Left ventricle myocardium superior (tissue), 1 donor: ENCODE measurements at places on chromosomes 16 and 17. TPM values are rescaled to one million over a fixed set of nuclear protein-coding genes. Genes with fewer than 3 reads are reported as not detected.
A peak's percentile ranks its signal among the peaks of the same experiment; 100 is the strongest.

DNA sequence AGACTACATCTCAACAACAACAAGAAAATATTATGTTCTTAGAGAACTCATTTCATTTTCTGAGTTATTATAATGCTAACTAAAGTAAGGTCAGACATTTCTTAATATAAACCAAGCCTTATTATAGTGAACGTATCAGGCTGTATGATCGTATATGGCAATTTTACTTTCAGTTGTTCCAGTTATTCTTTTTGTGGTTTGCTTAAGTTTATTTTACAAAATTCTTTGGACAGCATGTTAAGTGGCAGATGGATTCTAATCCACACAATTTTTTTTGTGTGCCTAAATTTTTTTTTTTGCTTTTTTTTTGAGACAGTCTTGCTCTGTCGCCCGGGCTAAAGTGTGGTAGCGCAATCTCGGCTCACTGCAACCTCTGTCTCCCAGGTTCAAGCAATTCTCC, 59.0 kb downstream of the VMP1 start:
- no peak for DNase-seq

DNA sequence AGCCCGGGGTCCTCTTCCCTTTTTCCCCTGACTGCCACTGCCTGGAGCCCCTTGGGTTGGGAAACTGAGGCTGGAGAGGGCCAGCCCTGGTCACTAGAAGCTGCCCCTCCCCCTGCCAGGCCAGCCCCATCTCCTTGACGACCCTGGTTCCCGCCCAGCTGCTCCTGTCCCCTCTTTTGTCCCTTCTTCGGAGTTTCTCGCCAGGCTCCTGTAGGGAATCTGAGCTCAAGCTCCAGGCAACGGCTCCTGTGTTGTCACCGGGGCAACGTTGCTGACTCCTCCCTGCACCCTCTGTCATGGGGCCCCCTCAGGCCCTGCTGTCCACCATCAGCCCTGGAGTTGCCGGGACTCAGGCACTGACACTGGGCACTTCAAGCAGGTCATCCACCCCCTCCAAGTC, 5.7 kb downstream of the LLGL1 start:
- no peak for DNase-seq

GRCh38 chr16:74622005-74622404, 15.1 kb upstream of the GLG1 start:
- no peak for DNase-seq

DNA sequence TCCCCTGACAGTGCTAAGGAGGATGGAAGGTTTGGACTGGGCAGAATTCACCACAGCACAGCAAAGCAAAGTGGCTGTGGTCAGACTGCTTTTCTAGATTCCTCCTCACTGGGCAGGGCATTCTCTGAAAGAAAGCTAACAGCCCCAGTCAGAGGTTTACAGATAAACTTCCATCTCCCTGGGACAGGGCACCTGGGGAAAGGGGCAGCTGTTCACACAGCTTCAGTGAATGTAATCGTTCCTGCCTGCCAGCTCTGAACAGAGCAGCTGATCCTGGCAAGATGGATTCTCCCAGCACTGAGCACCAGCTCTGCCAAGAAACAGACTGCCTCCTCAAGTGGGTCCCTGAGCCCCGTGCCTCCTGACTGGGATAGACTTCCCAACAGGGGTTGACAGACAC, 42.4 kb upstream of the KIF2B start:
- no peak for DNase-seq

Gene ZPBP2
- not detected for total RNA-seq

DNA sequence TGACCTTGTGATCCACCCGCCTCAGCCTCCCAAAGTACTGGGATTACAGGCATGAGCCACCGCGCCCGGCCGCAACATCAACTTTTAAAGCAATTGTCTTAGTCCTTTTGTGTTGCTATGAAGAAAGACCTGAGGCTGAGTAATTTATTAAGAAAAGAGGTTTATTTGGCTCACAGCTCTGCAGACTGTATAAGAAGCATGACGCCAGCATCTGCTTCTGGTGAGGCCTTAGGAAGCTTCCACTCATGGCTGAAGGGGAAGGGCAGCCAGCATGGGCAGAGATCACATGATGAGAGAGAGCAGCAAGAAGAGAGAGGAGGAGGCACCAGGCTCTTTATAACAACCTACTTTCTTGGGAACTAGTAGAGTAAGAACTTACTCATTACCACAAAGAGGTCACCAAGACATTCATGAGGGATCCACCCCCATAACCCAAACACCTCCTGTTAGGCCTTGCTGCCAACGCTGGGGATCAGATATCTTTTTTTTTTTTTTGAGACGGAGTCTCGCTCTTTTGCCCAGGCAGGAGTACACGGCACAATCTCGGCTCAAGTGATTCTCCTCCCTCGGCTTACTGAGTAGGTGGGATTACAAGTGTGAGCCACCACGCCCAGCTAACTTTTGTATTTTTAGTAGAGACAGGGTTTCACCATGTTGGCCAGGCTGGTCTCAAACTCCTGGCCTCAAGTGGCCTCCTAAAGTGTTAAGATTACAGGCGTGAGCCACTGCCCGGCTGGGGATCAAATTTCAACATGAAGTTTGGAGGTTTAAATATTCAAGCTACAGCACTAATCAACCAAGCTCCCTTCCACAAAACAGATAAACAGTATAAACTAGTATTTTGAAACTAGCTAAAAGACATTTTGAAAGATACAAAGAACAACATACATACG, 21.4 kb upstream of the GPT2 start:
- DNase-seq, result no peak

GRCh38 chr17:67047382-67047781, 3.0 kb downstream of the CACNG1 start:
- DNase-seq, result no peak

- DNase-seq, result peak; percentile 72
Observed at GRCh38 chr16:1331712-1332617, 1.5 kb upstream of the BAIAP3 start.

Gene TMC5
- not detected for total RNA-seq

Gene PYY
- not detected for total RNA-seq

DNA sequence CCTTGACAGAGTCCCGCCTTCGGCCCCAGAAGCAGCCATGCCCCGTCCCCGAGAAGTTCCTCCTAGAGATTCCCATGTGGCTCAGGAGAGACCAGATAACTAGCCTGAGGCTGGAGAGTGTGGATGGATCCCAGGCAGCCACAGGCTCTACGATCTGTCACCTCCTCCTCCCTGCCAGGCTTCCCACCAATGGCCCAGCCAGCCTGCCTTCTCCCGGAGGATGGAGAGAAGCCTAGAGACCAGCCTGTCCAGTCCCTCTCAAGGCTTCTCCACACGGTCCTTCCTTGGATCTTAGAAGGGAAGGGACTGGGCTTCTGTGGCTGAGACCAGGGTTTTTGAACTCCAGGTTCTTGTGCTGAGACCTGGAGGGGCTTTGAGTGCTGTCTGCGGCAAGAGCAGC, 1.6 kb upstream of the SMTNL2 start:
- no peak for DNase-seq

DNA sequence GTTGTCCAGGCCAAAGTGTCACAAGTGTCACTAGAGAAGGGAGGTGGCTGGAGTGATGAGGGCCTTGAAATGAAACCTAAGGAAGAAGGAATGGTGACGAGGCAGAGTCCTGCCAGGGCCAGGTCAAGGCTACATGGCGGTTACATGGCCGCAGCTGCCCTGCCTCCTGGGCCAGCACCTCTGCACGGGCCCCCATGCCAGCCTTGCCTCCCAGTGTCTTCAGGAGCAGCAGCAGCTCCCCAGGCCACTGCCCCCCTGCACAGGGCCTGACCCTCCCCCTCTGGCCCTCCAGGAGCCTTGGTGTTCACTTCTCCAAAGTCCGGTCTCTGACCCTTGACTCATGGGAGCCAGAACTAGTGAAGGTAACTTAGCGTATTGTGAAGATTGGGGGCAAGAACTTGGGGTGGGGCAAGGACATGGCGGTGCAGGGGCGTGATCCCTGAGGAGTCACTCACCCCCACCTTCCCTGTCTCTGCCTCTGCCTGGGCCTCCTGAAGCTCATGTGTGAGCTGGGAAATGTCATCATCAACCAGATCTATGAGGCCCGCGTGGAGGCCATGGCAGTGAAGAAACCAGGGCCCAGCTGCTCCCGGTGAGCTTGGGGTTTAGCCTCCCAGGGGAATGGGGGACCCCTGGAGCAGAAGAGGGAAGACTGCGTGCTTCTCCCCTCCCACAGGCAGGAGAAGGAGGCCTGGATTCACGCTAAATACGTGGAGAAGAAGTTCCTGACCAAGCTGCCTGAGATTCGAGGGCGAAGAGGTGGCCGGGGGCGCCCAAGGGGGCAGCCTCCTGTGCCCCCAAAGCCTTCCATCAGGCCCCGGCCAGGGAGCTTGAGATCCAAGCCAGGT, 4.1 kb upstream of the KCTD11 start:
- DNase-seq, result no peak

GRCh38 chr17:30939051-30939689, 17.4 kb downstream of the ADAP2 start:
- DNase-seq, result no peak

Gene MATCAP1
- total RNA-seq, result 12.4 TPM

Gene MARVELD3
- total RNA-seq, result not detected

- DNase-seq, result no peak
Observed at GRCh38 chr16:2827831-2828520, 2.1 kb upstream of the ZG16B start.

DNA sequence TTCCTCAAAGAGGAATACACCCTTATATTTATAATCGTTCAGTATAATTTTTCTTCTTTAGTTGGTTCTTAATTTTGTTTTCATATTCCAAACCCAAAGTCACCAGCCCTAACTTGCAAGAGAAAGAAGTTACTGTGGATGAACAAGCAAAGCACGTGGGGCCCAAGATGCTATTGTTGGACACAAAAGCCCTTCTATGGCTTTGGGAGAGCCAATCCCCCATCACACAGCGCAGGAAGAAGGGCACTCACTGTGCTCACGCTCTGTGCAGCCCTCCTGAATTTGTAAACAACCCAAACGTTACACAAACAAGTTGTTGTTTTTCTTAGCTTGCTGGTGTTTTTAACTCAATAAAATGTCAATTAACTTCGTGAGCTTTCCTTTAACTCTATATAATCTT, 22.5 kb downstream of the SPPL2C start:
- no peak for DNase-seq

Gene HDAC5
- 81.4 TPM for total RNA-seq

GRCh38 chr17:80105762-80106161, 4.4 kb downstream of the GAA start:
- DNase-seq, result peak; percentile 33

DNA sequence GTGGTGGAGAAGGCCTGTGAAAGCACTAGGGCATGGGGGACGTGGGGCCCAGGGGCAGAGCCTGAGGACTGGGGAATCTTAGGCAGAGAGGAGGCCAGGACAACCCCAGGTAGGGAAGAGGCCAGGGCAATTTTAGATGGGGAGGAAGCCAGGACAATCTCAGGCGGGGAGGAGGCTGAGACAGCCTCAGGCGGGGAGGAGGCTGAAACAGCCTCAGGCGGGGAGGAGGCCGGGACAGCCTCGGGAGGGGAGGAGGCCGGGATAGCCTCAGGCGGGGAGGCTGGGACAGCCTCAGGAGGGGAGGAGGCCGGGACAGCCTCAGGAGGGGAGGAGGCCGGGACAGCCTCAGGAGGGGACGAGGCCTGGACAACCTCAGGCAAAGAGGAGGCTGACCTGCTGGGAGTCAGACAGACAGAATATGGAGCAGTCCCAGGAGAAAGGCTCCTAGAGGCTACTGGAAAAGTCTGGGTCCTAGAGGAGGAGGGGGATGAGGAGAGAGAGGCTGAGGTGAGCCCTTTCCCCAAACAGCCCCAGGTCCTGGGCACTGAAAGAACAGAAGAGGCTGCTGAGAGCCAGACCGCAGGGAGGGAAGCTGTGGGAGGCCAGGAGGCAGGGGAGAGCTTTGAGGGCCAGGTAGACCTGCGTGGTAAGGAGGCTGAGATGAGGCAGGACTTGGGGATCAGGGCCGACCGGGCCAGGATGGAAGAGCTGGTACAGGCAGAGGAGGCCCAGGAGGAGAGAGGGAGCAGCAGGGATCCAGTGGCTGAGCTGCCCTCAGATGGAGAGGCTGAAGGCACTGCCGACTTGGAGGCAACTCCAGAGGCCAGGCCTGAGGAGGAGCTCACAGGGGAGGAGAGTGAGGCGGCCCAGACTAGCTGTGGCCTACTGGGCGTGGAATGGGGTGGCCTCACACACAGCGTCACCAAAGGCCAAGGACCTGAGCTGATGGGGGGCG, 1.6 kb downstream of the APOBR start:
- DNase-seq, result no peak

DNA sequence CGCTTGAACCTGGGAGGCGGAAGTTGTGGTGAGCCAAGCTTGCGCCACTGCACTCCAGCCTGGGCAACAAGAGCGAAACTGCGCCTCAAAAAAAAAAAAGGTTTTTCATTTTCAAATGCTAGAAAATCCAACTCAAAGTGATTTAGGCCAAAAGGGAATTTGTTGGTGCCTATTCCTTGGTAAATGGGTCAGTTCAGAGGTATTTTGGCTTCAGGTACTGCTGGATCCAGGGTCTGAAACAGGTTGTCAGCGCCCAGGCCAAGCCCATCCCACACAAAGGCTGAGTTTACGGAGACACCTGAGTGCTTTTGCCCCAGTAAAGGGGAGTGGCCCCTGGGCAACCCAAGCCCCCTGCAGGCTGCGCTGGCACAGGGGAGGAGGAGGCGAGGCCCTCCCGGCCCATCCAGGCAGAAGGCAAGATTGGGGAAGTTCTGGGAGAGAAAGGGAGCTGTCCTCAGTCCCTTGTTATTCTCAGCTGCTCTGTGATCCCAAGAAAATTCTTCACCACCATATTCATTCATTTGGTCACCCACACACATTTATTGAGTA, 8.5 kb upstream of the JPH3 start:
- no peak for DNase-seq

GRCh38 chr17:77392376-77393273, 251.9 kb downstream of the SEC14L1 start:
- DNase-seq, result peak; percentile 75

- DNase-seq, result no peak
Observed at GRCh38 chr17:2277429-2278170, 26.0 kb downstream of the SMG6 start.

Gene ZNF385C
- 0.20 TPM for total RNA-seq

DNA sequence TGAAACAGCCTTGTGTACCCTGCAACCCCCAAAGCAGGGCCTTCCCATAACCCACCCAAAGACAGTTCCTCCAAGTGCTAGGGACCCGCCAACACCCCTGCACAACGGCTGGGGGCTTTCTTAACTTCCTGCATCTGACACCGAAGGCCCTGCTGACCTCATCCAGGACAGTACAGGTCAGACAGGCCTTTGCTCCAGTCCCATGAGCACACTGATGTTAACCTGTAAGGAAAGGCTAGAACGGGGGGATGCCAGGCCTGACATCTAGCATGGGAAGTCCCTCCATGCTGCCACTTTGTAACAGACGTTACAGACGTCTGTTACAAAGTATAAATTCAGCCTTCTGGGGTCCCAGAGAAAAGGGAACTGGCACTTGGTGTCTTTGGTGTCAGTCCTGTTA, 369.1 kb downstream of the CPPED1 start:
- DNase-seq, result no peak

DNA sequence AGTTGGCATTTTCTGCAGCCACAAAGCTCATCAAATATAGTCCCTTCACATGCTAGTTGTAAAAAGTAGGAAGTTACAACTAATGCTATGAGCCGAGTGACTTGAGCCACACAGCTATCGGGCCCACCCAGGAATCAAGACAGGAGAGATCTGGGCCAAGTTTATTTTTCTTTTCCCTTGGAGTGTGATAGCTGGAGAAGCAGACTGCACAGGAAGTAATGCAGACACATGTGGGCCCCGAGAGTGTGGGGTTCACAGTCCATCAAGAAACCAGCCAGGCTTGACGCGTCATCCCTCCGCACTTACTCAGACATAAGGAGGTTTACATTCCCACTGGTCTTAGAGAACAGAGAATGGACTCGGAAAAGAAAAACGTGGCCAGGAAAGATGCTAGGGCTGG, 403.1 kb upstream of the CDH11 start:
- DNase-seq, result no peak

Gene TNP2
- not detected for total RNA-seq

GRCh38 chr17:78558181-78558850, 18.9 kb downstream of the DNAH17 start:
- DNase-seq, result no peak
